GM12878 (cell line): ENCODE measurements at places on chromosomes 2 and 18. TPM values are rescaled to one million over a fixed set of nuclear protein-coding genes. Genes with fewer than 3 reads are reported as not detected.

The ATRAID gene
- 65.6 and 68.9 TPM in 2 replicates for total RNA-seq

The AFG3L2 gene
- total RNA-seq = 63.8 and 68.0 TPM in 2 replicates

The MCFD2 gene
- 41.7 and 43.5 TPM in 2 replicates for total RNA-seq

The MYCN gene
- not detected in 2 replicates for total RNA-seq

The TDRD15 gene
- total RNA-seq = not detected in 2 replicates

The VWA3B gene
- not detected in 2 replicates for total RNA-seq

The ITGA4 gene
- total RNA-seq = 75.0 and 87.9 TPM in 2 replicates

The KLF11 gene
- total RNA-seq = 0.18 and 0.19 TPM in 2 replicates

The AQP12A gene
- not detected in 2 replicates for total RNA-seq

The TMEM37 gene
- 0.16 and 0.44 TPM in 2 replicates for total RNA-seq
